Glomerular endothelial cell (primary cell): ENCODE measurements at places on chromosomes 4 and X.

- DNase-seq = no peak
These were observed 99.8 kb downstream of the PPP1R2C start for GRCh38 chrX:42678133-42678532.

DNA sequence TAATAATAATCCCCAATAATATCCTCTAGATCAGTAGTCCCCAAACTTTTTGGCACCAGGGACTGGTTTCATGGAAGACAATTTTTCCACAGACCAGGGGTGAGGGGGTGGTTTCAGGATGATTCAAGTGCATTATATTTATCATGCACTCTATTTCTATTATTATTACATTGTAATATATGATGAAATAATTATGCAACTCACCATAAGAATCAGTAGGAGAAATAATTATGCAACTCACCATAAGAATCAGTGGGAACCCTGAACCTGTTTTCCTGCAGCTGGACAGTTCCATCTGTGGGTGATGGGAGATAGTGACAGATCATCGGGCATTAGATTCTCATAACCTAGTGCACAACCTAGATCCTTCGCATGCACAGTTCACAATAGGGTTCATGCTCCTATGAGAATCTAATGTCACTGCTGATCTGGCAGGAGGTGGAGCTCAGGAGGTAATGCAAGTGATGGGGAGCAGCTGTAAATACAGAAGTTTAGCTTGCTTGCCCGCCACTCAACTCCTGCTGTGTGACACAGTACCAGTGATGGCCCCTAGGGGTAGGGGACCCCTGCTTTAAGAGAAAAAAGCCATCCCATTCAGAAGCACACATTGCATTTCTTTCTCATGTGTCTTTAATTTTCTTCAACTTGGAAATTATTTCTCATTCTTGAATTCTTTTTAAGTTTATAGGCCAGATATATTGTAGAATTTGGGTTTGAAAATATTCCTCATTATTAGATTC, 16.0 kb upstream of the SH3RF1 start:
- DNase-seq = no peak

DNA sequence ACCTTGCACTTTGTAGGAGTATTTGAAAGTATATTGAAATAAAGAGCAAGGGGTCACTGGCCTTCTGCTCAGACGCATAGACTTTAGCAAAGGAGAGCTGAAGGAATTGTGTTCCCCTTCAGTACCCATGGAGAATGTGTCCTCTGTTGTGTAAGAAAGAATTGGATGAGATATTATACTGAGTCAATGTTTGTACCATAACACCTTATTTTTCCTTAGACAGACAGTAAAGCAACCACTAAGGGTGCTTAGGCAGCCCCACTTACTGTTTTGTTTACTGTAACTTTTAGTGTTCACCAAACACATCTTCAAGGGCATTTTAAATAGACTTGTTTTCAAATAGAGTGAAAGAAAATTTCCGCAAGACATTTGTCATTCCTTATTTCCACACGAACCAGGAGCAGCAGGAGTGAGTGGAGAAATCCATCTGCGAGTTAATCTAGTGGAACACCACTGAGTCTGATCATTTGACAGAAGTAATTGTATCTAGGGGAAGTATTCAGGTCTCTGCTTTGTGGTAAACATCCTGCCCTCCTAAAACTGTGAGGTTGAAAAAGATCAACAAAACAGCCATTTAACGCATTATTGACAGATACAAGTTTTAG, 89.5 kb downstream of the SLIT2 start:
- no peak for DNase-seq

GRCh38 chr4:3345384-3345783, 52.6 kb downstream of the RGS12 start:
- DNase-seq = no peak

DNA sequence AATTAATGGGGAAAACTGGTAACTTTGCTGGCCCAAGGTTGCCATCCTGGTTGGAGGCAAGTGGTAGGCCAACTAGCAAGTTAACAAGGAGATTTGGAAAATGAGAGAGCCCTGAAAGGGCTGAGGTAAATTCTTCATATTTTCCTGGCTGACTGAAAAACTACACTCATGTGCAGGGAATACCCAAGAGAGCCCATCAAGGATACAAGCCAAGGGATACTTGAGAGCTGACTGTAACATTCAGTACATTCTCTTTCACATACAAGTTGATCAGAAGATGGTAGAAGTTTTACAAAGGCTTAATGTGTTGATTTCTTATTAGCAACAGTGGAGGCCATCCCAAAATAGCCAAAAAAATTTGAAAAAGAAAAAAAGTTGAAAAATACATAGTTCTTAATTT, 33.3 kb downstream of the IL2 start:
- no peak for DNase-seq

DNA sequence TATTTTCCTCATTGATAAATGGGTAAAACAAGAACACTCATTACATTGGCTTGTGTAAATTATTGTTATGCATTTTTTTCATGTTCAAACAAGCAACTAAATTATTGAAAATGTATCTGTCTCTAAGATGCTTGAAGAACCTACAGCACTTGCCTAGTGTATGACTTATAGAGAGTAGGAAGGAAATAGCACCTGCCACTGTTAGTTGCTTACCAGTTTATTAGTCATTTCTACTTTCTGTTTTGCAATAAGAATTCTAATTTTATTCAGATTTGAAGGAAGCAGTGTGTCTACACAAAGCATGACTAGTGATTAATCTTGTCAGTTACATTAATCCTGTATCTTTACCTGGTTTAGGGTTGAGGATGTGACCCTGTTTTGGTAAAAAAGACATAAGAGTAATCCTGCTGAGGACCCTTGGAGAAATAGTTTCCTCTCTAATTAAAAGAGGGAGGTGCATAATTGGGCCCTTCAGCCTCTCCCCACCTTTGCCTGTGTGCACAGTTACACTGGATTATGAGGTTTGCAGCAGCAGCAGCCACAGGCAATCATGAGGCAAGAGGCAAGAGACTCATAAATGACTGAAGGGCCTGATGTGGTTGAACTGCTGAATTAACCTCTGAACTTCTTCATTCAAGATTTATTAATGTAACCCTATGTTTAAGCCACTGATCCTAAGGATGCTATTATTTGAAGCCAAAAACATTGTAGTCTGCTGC, 1202.1 kb downstream of the ADGRL3 start:
- DNase-seq = no peak
